Mucosa of descending colon (tissue), 3 donors: ENCODE measurements at places on chromosomes 5 and 9. TPM values are rescaled to one million over a fixed set of nuclear protein-coding genes. Genes with fewer than 3 reads are reported as not detected.

Gene FOXD4L4
- total RNA-seq = 0.25 TPM

DNA sequence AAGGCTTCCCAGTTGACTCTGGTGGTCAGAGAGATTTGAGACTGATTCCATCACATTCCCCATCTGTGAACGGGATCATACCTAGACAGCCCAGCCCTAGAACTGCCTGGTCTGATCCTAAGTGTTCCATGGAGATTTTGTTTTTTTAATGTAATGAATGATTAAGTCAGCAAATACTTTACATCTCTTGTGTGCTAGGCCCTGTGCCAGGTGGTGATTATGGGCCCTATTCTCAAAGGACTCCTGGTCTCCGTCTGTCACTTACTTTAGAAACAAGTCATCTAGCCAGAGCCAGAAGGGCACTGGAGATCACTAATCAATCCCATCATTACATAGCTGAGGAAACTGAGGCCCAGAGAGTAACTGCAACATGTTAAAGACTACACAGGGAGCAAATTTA lies 1.1 kb upstream of the GPX3 start:
- no peak for DNase-seq

Gene SPATA6L
- total RNA-seq = 4.5 TPM

- DNase-seq = no peak
Measured at GRCh38 chr5:148202531-148203203, at the start of gene SPINK6. Gene SPINK6, plus strand, starts transcription at chr5:148203042. Its CDS starts 55 bp downstream, at chr5:148203097.

Gene GOLM1
- total RNA-seq = 333 TPM

- peak; percentile 50 for DNase-seq
Measured at GRCh38 chr9:20619487-20620200, 2.7 kb downstream of the MLLT3 start.

- DNase-seq = no peak
Measured at GRCh38 chr5:168204165-168204564, 87.3 kb upstream of the WWC1 start.

DNA sequence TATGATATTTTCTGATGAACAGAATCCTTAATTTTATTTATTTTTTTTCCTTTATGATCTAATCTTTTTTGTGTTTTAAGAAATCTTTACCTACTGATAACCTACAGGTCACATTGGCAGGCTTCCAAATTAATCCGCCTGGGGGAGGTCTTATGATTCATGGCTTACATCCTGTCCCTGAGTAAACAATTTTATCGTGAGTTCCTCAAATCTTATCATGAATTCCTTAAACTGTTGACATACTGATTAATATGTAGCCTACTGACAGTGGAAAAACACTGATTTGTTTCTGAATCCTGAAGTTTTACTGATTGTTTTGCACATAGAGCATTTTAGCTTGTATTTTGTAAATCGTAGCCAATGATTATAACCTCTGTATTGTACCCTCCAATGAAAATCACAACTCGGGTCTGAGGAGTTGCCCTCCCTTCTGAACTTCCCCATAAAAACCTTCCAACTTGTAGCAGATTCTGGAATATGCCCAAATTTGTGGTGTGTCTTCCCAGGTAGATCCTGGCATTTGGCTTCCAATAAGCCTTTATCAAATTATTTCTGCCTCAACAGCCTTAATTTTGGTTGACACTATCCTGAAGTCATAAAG lies 105.6 kb downstream of the VCAN start:
- DNase-seq = peak; percentile 50

GRCh38 chr9:99150451-99151171 lies 45.7 kb downstream of the TGFBR1 start:
- no peak for DNase-seq

DNA sequence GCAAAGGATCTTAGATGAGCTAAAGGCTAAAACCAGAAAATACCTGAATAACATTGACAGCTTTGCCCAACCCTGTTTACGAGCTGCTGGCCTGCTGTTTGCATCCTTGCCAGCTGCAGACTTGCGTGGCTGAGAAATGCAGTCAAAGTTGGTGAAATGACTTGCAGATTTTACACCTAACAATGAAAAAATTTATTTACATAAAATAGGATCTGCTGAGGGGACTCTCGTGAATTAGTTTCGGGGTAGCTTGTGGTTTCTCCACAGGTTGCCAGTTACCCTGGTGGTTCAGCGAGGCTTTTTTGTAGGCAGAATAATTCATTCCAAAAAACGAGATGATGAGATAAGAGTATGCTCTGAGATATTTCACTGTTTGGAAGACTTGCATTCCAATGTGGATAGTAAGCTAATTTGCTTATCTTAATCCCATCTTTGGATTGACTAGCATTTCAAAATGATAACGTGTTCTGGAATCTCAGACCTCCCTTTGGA lies 65.7 kb upstream of the FANCC start:
- DNase-seq = no peak

Gene C5orf63
- 14.9 TPM for total RNA-seq

DNA sequence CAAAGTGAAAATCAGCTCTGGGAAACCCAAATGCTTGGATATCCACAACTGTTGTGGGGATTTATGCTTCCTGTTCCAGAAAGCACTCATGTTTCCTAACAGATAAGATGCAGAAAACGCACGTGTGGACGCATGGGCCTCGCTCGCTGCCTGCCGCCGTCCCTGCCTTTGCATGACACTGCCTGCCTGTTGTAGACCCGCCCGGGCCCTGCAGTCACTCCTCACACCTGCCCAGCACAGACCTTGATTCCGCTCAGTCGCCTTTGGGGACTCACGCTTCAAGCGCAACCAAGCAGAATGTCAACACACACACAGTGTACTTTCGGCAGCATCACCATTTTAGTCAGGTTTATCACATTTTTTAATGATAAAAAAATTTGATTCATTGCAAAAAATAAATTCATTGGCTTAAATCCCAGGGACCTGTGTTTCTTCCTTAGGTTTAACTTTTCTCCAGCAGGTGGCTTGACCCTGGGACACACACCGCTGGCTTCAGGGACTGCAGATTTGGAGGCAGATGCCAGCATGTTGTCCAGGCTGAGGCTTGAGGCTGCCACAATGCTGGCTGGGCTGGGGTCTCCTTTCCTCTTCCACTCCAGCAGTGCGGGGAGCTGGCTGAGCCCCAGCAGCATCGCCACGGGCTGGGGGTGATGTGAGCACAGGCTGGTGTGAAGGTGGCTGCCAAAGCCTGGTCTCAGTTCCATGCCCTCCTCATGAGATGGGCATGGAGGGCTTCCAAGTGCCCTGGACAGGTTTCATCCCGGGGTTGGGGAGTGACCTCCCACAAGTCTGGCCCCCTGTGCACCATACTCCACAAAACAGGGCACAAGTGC lies 416.9 kb upstream of the IRX4 start:
- no peak for DNase-seq

Gene SOHLH1
- total RNA-seq = not detected

DNA sequence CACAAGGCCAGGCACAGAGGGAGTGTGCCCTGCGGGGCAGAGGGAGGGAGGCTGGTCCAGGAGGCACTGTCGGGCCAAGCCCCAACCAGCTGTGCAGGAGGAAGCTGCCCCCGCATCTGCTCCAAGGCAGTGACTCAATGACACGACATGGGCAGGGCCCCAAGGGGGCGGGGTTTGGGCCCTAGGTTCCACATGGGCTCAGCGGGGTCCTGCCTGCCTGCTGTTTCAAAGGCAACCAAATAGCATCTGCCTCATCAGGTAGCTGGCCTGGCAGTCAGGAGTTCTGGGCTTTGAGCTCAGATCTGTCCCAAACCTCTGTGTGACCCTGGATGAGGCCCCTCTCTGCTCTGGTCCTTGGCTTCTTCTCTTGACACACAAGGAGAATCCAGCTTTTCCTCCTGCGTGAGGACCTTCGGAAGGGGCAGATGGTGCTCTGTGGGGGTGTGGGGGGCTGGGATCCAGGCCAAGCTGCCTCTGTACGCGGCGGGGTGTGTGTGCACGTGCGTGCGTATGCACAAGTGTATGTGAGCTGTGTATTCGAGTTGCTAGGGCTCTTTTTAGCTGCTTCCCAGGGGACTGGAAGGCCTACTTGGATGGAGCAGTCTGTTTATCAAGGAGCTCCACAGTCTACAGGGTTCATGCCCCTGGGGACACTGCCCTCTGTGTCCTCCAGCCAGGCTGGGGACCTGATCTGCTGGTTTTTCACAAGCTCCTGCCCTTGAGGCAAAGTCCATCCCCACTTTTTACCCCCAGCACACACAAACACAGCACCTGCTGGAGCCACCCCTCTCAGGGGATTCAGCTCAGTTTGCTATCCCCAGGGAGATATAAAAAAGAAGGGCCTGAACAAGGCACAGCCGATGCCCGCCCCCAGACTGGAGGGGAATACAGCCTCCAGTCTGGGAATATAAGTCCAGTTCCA lies 138.9 kb downstream of the RGS3 start:
- DNase-seq = peak; percentile 76
